ENCODE measurements at places on chromosomes 11 and 22.

- no peak for DNase-seq
These were observed 2.9 kb downstream of the LGALS1 start for GRCh38 chr22:37678372-37678771.

DNA sequence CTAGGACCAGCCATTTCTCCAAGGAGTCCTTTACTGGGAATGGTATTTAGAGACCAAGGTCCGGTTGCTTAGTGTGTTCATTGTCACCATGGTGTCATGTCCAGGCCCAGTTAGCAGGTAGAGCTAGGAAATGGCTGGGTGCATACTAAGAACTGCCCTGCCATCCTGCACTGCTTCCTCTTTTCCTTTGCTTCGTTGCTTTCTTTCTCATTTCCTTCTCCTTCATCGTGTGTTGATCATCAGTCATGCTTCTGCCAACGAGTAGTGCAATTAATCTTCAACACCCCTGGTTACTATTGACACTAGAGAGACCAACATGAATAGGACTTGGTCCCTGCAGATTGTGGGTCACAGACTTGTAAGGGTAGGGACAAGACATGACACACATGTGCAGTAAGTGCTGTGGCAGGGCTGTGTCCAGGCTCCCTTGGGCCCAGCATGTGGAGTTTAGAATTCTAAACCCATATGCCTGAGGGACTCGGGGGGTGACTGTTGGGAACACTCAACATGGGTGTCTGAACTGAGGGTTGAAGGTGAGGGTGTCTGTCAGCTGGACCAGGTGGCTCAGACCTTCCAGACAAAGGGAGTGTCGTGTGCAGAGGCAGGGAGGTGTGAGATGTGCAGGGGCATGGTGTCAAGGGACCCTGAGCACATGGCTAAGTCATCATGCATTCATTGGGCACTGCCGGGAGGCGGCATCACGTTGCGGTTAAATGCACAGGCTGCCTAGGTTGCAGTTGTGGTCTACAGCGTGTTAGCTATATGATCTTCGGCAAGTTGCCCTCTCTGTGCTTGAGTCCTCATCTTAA, 42.6 kb downstream of the ST14 start:
- DNase-seq, result no peak

GRCh38 chr22:22038178-22038880, 55.7 kb upstream of the TOP3B start:
- no peak for DNase-seq

- DNase-seq, result no peak
These were observed 11.8 kb downstream of the CASP4 start for GRCh38 chr11:104956528-104956927.
